ENCODE measurements at places on chromosomes 5 and 9.

- no peak for DNase-seq
Observed at GRCh38 chr9:91161465-91162300, 200.0 kb downstream of the AUH start.

- no peak for DNase-seq
Observed at GRCh38 chr5:30849931-30850710, 343.4 kb upstream of the CDH6 start.

DNA sequence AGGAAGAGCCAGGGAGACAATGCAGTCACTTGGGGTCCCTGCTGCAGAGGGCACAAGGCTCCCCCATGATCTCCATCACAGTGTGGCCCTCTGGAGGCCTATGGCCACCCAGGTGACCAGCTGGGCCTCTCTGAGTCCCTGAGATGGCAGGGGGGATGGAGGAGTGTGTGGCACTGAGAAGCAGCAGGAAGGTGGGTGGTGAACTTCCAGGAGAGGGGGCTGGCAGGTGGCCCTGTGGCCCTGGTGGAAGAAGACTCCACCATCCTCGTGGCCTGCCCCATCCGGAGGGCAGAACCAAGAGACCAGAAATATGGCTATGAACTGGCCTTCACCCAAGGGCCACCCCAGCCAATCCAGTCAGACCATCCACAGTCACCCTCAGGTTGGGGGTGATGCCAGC is 31.7 kb upstream of the AFAP1L1 start:
- DNase-seq = no peak

- peak; percentile 8 for DNase-seq
Observed at GRCh38 chr9:137308057-137308619, 6.1 kb upstream of the NRARP start.

GRCh38 chr9:92196909-92197308 is 81.7 kb upstream of the SPTLC1 start:
- DNase-seq = no peak

- DNase-seq = peak; percentile 46
Observed at GRCh38 chr5:67802766-67803165, 412.8 kb upstream of the PIK3R1 start.

DNA sequence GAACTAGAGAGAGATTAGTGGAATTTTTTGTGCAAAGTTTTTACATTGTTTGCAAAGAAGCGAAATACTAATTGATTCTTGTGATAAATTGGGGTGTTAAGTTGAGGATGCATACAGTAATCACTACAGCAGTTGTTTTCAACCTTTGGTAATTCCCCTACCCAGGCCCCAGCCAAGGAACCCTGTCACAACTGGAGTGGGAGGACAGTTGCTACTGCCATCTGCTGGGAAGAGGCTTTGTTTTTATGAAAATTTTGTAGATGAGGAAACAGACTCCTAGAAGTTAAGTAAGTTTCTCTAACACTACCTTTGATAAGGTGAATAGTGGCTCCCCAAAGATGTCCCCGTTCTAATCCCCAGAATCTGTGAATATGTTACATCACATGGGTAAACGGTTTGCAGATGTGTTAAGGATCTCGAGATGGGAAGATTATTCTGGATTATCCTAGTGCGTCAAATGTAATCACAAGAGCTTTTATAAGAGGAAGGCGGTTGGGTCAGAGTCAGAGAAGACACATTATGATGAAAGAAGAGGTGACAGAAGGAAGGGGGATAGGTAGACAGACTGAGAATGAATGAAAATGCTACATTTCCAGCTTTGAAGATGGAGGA is 34.0 kb upstream of the PPP1R2B start:
- DNase-seq = no peak

DNA sequence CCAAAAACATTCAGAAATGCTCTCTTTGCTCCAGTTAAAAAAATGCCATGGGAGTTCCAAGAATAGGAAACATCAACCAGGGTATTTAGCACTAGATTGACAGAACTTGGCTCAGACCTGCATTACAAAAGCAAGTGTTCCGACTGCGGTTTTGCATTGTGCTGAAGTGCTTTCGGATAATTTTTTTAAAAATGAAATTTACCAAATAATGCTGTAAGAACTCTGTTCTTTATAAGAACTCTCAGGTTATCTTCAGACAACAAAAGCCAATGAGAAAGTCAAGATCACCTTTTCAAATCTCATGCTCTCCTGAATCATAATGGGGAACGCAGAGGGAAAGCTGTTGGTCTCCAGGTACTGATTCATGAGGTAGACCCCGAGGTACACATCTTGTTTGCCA is 483 bp upstream of the PLPP6 start:
- DNase-seq = no peak

DNA sequence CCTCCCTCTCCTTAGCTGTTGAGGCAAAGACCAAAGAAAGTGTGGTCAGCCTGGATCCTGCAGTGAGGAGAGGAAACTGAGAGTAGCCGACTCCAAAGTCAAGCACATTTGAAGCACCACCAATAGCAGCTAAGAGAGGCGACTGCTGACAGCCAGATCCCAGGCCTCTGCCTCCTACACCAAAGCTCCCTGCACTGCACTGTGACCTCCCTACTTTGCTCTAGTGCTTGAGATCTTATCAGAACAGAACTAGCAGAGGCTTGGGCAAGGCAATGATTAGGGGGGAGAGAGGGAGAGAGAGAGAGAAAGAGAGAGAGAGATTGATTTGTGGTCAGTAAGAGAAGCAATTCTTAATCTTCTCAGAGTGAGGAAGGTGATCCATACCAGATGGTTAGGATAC is 216.3 kb downstream of the CDK5RAP2 start:
- no peak for DNase-seq

DNA sequence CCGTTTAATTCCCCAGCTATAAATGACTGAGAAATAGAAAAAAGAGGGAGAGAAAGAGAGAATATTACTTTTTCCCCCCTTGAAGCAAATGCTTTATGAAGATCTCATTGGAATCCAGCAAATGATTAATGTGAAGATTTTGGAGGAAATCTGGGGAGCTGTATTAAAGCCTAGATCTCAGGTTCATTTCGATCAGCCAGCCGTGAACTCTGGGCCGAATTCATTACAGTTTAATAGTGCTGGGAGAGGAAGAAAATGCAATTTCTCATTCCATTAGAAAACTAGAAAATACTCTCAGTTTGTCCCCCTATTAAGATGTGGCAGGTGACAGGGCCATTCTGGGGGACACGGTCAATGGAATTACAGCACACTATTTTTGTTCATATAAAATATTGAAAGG is 4.8 kb downstream of the OTP start:
- DNase-seq = no peak

DNA sequence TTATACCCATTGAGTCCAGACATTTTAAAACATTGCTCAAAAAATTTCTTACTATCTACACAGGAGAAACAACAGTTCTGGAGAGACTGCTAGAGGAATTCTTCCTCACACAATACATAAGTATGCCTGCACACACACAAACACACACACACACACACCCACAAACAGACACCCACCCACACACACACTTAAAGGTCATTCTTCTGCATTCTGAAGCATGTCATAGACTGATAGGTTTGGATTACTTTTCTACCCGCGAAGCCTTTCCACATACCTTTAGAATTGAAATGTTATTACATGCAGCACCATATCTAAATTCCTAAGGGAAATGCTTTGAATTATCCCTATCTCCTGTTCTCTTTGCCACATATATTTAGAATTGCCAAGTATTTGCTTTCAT is 80.2 kb downstream of the FAM174A start:
- DNase-seq = no peak

- no peak for DNase-seq
Observed at GRCh38 chr9:87810008-87810407, 72.7 kb upstream of the SPATA31E1 start.

DNA sequence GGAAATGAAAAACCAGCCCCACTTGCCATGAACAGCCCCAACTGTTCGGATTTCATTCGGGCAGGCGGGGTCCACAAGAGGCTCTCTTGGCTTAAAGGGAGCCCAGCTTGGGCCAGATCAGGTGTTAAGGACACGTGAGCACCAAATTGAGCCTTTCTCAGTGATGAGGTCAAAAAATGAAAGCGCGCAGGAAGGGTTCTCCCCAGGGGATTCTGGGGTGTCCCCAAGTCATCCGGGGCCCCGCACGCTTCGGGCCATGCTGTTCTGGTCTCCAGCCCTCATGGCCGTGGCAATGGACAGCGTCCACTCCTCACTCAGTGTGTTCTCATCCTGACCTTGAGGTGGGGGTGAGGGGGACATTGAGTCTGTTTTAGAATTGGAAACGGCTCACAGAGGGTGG is 10.9 kb downstream of the AK1 start:
- peak; percentile 47 for DNase-seq

DNA sequence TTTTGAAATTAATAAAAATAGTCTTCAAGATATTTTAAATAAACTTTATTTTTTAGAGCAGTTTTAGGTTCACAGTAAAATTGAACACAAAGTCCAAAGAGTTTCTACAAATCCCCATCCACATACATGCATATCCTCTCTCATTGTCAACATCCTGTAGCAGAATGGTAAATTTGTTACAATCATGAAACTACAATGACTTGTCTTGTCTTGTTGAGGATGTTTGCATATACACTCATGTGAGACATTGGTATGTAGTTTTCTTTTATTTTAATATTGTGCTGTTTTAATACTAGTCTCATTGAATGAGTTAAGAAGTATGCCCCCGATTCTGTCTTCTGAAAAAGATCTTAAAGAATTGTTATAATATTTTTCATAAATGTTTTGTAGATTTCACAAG is 447.0 kb upstream of the EDIL3 start:
- no peak for DNase-seq

DNA sequence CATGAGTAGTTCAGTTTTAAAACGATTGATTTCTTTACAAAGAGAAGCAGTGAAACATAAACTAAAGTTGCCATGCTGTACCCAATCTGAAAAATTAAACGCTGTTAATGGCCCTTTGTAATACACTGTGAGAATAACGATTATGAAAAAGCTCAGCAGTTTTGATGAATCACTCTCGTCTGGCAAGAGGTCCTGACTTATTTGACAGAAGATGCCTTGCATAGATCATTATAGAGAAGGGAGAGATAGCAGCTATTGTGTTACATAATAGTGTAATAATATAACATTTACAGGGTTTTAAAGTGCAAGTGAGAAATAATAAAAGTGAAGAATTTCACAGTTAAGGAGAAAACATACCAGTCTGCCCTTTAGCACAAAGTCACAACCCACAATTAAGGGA is 361.5 kb upstream of the CDH10 start:
- DNase-seq = no peak

GRCh38 chr9:104914466-104914865 is 13.5 kb downstream of the ABCA1 start:
- DNase-seq = no peak

DNA sequence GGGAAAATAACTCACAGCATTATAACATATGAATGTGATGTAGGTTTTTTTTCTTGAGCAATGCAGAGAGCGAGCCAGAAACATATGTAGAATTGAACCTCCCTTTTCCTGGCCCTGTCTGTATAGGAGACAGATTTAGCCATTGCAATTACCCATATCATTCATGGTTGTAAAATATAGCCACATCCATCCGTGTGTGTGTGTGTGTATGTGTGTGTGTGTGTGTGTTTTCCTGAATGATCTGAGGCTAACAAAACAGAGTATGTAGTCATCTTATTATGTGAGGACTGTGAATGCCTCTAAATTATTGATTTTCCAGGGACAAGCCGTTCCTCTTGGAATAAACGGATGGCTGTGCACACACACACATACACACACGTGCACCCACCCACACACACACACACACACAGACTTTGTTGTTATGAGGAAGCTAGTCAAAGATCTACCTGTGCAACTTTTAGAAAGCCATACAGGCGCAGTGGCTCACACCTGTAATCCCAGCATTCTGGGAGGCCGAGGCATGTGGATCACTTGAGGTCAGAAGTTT is 11.7 kb upstream of the DENND1A start:
- DNase-seq = no peak

DNA sequence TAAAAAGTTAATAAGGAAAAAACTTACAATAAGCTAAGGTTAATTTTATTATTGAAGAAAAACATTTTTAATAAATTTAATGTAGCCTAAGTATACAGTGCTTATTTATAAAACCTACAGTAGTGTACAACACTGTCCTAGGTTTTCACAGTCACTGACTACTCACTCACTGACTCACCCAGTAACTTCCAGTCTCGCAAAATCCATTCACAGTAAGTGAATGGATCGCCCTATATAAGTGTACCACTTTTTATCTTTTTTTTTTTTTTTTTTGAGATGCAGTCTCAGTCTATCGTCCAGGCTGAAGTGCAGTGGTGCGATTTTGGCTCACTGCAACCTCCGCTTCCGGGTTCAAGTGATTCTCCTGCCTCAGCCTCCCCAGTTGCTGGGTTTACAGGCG is 47.7 kb downstream of the FNIP1 start:
- no peak for DNase-seq

GRCh38 chr9:135851748-135852147 is 55.6 kb downstream of the CAMSAP1 start:
- no peak for DNase-seq

- no peak for DNase-seq
Observed at GRCh38 chr9:136314944-136315343, 11.1 kb upstream of the CCDC187 start.

- no peak for DNase-seq
Observed at GRCh38 chr5:135019314-135019713, 14.7 kb downstream of the PITX1 start.

GRCh38 chr5:151628112-151628823 is 37.1 kb upstream of the FAT2 start:
- no peak for DNase-seq

DNA sequence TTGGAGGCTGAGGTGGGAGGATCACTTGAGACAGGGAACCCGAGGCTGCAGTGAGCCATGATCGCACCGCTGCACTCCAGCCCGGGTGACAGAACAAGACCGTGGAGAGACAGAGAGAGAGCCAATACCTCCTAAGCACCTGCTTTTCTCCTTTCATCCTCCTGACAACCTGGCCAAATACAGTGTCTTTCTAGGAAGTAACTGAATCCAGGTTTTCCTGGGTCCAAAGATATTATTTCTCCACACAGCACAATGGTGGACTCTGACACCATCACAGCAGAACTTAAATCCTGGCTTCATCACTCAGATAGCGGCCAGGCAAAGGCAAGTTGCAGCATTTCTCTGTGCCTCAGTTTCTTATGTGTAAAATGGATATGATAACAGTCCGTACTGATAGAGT is 21.9 kb downstream of the DUSP1 start:
- DNase-seq = no peak

DNA sequence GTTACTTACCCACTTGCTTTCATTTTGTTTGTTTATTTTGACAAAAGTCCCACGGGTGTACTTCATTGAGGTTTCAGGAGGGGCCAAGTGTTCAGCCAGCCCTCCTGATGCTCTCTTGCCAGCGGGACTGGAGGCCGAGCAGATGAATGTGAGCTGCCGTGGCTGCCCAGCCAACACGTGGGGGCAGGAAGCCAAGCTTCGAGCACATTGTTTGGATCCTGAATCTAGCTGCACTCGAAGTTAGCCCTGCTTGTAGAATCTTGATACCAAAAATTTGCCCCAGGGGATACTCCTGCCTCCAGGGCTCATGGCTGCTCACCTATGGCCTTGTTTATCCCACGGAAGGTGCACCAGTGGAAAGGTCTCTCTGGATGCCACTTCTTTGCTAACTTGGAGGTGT is 49.3 kb downstream of the RASGEF1C start:
- DNase-seq = no peak

DNA sequence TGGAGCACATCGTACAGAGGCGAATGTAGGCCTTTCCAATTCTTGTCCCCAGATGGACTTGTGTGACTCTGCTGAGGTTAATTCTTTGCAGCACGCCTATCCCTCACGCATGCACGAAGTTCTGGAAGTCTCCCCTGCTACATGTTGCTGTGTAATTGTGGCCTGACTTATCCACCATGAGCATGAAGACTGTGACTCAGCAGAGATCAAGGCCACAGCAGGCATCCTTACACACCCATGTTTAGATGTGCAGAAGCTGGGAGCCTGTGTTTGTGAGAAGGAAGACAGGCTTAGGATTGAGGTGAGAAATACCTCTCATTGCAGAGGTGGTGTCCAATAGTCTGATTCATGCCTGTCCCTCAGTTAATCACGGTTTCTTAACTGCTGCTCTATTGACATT is 135.6 kb downstream of the ICE1 start:
- no peak for DNase-seq
